ENCODE measurements at places on chromosomes 13 and 19.

GRCh38 chr13:97844151-97844550 lies 109.3 kb upstream of the IPO5 start:
- DNase-seq, result no peak
- H3K27ac ChIP-seq, result no peak overlapping the region
- no peak overlapping the region for H3K4me3 ChIP-seq
- peaks cover 2% of the 10 kb centered on the region for H3K4me1 ChIP-seq

- DNase-seq, result no peak
- peaks cover 49% of the 10 kb centered on the region for H3K4me1 ChIP-seq
- H3K27ac ChIP-seq, result peak overlapping the region; percentile 88
- peaks cover 4% of the 10 kb centered on the region for H3K36me3 ChIP-seq
These were observed 30.0 kb downstream of the CEACAM1 start for GRCh38 chr19:42498169-42498757.

DNA sequence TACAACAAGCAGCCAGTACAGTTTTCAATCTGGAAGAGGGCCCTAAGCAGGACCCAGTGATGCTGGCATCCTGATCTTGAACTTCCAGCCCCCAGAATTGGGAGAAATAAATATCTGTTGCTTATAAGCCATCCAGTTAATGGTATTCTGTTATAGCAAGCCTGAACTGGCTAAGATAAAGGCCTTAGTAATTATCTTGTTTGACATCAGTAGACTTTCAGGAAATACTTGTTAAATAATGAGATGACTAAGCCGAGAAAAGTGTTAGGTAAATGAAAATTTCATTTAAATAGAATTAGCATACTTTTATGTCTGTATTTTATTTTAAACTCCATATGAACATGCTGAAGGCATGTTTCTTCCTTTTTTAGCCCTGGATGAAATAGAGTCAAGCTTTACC lies 188.2 kb downstream of the OLFM4 start:
- H3K36me3 ChIP-seq, result no peaks in the 10 kb centered on the region
- H3K4me1 ChIP-seq, result no peaks in the 10 kb centered on the region
- no peaks in the 10 kb centered on the region for H3K27me3 ChIP-seq
- no peak overlapping the region for H3K4me3 ChIP-seq

- H3K36me3 ChIP-seq, result no peaks in the 10 kb centered on the region
- no peak overlapping the region for H3K4me3 ChIP-seq
- no peaks in the 10 kb centered on the region for H3K27me3 ChIP-seq
- peaks cover 5% of the 10 kb centered on the region for H3K4me1 ChIP-seq
These were observed 147.2 kb downstream of the MIPEP start for GRCh38 chr13:23741879-23742510.

DNA sequence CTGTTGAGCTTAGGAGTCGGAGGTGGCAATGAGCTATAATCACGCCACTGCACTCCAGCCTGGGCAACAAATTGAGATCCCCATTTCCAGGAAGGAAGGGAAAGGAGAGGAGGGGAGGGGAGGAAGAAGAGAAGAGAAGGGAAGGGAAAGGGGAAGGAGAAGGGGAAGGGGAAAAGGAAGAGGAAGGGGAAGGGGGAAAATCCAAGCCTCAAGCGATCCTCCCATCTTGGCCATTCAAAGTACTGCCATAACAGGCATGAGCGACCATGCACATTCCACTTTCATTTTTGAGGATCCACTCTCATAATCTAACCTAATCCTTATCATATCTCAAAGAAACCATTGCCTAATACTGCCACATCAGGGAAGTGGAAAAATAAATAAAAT lies 14.9 kb downstream of the ZNF443 start:
- H3K4me3 ChIP-seq, result no peak overlapping the region
- H3K27me3 ChIP-seq, result no peaks in the 10 kb centered on the region
- H3K27ac ChIP-seq, result no peak overlapping the region
- DNase-seq, result no peak
- H3K4me1 ChIP-seq, result no peaks in the 10 kb centered on the region
- peaks cover 95% of the 10 kb centered on the region for H3K36me3 ChIP-seq

DNA sequence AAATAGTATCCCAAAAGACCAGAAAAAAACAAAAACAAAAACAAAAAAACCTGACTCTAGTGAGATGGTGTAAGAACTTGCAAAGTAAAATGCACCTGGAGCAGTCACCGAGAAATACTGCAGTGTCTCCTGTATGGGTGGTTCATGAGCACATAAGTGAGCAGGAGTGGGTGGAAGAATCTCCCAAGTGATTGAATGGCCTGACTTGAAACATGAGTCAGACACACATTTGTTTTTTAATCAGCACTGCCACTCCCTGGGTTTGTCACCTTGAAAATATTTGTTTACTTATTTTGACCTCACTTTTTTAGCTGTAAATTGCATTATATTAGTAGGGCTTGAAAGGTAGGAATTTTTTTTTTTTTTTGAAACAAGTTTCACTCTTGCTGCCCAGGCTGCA lies 2.0 kb downstream of the ZNF431 start:
- no peak overlapping the region for H3K27ac ChIP-seq
- peaks cover 20% of the 10 kb centered on the region for H3K4me1 ChIP-seq
- H3K4me3 ChIP-seq, result peak overlapping the region; percentile 99
- H3K27me3 ChIP-seq, result peaks cover 4% of the 10 kb centered on the region
- peaks cover 72% of the 10 kb centered on the region for H3K36me3 ChIP-seq

- peak overlapping the region; percentile 72 for H3K27ac ChIP-seq
- H3K4me1 ChIP-seq, result peaks cover 53% of the 10 kb centered on the region
- DNase-seq, result no peak
These were observed 31.9 kb downstream of the PAK4 start for GRCh38 chr19:39157275-39157996.

DNA sequence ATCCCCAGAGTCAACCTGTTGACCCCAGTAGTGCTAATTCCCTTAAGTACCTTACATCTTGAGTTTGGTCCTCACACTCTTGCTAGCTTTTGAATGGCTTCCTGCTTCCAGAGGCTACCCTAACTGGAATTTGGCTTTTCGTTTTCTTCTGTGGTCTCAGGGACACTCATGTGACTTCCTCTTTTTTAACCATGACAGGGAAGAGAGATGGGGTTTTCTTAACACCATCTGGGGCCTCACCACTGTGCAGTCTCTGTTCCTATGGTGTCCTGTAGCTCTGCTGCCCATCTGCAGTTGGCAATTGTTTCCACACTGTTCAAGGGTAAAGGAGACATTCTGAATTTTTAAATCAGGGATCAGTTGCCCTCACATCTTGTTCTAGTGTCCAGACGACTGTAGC lies 66.7 kb downstream of the SLC10A2 start:
- no peak overlapping the region for H3K4me3 ChIP-seq
- no peaks in the 10 kb centered on the region for H3K4me1 ChIP-seq
- H3K36me3 ChIP-seq, result no peaks in the 10 kb centered on the region
- peaks cover 2% of the 10 kb centered on the region for H3K27me3 ChIP-seq
- no peak for DNase-seq
- H3K27ac ChIP-seq, result no peak overlapping the region

DNA sequence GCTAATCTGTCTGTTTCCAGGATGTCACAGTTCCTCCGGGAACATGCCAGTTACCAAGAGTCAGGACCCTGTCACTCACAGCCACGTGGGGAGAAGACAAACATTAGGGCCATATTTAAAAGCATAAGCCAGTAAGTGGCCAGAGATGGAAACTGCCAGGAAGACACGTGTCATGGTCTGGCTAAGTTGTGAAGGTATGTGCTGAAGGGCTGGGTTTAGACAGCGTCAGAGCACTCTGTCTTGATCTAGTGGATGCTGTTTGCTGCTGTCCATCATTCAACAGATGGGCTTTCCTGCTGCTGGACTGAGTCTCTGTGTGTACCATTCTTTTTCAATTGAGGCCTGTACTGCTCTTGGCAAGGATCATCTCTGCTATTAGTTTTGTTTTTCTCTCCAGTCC lies 128.6 kb downstream of the HS6ST3 start:
- no peaks in the 10 kb centered on the region for H3K27me3 ChIP-seq
- no peaks in the 10 kb centered on the region for H3K36me3 ChIP-seq
- H3K4me3 ChIP-seq, result no peak overlapping the region
- no peak for DNase-seq

DNA sequence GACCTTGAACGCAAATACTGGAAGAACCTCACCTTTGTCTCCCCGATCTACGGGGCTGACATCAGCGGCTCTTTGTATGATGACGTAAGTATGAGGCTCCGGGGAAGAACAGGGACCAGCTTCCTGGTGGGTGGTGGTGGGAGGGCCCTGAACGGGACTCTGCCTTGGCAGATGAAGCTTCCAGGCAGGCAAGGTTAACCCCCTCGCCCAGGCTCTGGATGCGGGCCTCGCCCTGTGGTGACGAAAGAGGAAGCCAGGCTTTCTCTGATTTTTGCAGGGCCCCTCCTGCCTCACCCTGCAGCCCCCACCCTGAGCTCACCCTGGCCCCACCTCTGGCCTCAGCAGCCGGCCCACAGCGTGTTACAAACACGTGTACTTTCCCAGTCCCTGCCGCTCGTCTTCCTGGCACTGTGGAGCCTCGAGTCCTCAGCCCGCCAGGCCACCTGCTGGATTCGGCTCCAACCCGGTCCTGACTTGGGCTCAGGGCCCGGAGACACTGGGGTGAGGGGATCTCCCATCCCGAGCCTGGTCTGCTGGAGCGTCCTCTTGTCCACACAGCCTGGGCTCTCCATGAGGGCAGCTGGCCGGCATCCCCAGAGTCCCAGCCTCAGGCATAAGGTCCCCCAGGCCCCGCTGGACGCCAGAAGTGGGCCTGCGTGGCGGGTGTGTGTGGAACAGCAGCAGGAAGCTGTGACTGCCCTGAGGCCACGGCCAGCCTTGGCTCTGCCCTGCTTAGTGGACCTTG lies 72.4 kb downstream of the KDM4B start:
- no peak overlapping the region for H3K4me3 ChIP-seq
- no peaks in the 10 kb centered on the region for H3K27me3 ChIP-seq
- DNase-seq, result no peak

DNA sequence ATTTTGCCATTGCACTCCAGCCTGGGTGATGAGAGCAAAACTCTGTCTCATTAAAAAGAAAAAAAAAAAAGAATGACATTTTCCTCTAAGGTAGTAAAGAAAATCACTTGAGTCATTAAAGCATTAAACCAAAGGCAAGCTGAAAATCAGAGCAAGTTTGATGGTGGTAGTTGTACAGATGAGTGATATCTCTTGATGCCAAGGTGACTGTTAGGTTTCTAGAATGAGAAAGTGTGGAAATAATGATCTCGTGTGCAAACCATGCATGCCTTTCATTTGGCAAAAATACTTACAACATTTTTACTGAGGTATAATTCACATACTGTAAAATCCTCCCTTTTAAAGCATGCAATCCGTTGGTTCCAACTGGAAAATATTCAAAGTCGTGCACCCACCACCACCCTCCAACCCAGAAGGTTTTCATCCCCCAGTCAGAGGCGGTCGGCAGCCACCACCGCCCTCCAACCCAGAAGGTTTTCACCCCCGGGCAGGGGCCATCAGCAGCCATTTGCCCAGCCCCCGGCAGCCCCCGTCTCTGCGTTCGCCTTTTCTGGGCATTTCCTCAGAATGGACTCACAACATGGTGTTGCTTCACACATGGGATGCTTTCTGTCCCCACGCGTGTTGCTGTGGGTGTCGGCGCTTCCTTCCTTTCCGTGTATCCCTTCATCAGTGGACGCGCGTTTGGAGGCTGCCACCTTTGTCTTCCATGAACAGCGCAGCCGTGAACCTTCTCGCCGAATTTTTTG lies 90.2 kb downstream of the ATP11A start:
- peak overlapping the region; percentile 87 for H3K27ac ChIP-seq
- no peak overlapping the region for H3K4me3 ChIP-seq
- H3K36me3 ChIP-seq, result peaks cover 19% of the 10 kb centered on the region
- H3K4me1 ChIP-seq, result peaks cover 75% of the 10 kb centered on the region
- no peak for DNase-seq

GRCh38 chr13:89694451-89694850 lies 1653.0 kb upstream of the MIR17HG start:
- DNase-seq, result no peak
- H3K4me1 ChIP-seq, result peaks cover 4% of the 10 kb centered on the region
- no peaks in the 10 kb centered on the region for H3K36me3 ChIP-seq
- H3K4me3 ChIP-seq, result no peak overlapping the region
- no peaks in the 10 kb centered on the region for H3K27me3 ChIP-seq
- no peak overlapping the region for H3K27ac ChIP-seq

GRCh38 chr19:48896191-48896720 lies 2.3 kb downstream of the TULP2 start:
- H3K36me3 ChIP-seq, result no peaks in the 10 kb centered on the region
- no peak overlapping the region for H3K27ac ChIP-seq
- H3K27me3 ChIP-seq, result peaks cover 3% of the 10 kb centered on the region
- H3K4me1 ChIP-seq, result peaks cover 47% of the 10 kb centered on the region
- DNase-seq, result peak; percentile 78
- H3K4me3 ChIP-seq, result peak overlapping the region; percentile 57

DNA sequence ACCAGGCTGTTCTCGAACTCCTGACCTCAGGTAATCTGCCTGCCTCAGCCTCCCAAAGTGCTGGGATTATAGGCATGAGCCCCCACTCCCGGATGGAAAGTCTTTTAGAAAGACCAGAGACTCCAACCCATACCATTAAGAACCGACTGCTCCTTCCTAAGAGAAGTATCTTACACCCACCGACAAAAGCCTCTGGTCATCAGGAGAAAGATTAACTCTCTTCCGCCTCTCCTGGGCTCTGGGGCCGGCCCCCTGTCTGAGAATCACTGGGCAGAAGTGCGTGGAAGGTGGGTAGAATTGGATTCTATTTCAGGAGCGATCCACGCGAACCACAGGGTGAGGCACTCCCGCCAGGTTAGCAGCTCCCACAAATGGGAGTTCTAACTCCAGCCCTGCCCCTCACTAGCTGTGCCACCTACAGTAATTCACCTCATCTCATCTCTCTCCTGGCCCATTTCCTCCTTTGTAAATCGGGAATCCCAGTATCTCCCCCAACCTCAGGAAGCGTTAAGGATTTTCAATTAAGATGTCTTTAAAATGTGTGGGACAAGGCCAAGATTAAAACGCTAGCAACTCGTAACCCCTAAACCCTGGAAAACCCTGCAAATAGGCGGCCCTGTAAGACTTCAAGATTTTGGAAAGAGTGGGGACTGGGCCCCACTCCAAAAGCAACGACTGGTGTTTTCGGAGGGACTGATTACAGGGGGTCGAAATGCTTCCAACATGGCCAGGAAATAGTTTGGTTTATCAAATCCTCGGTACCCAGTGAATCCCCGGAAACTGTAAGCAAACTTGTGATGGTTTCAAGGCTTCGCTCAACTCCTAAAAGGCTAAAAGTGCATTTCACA lies 1.3 kb downstream of the HNRNPL start:
- peak overlapping the region; percentile 94 for H3K4me3 ChIP-seq
- no peak for DNase-seq
- peak overlapping the region; percentile 98 for H3K27ac ChIP-seq
- H3K4me1 ChIP-seq, result peaks cover 68% of the 10 kb centered on the region
- H3K36me3 ChIP-seq, result peaks cover 52% of the 10 kb centered on the region

GRCh38 chr13:67515895-67516294 lies 285.8 kb upstream of the PCDH9 start:
- peaks cover 4% of the 10 kb centered on the region for H3K4me1 ChIP-seq
- H3K4me3 ChIP-seq, result no peak overlapping the region
- no peaks in the 10 kb centered on the region for H3K36me3 ChIP-seq
- H3K27me3 ChIP-seq, result no peaks in the 10 kb centered on the region
- no peak overlapping the region for H3K27ac ChIP-seq

GRCh38 chr19:35750167-35750566 lies 1.8 kb downstream of the LIN37 start:
- H3K27me3 ChIP-seq, result peaks cover 9% of the 10 kb centered on the region
- H3K4me1 ChIP-seq, result peaks cover 45% of the 10 kb centered on the region
- no peak overlapping the region for H3K27ac ChIP-seq

Measured in nephron progenitor cell (in vitro differentiated cells).